ENCODE measurements at places on chromosomes 11 and 22.

DNA sequence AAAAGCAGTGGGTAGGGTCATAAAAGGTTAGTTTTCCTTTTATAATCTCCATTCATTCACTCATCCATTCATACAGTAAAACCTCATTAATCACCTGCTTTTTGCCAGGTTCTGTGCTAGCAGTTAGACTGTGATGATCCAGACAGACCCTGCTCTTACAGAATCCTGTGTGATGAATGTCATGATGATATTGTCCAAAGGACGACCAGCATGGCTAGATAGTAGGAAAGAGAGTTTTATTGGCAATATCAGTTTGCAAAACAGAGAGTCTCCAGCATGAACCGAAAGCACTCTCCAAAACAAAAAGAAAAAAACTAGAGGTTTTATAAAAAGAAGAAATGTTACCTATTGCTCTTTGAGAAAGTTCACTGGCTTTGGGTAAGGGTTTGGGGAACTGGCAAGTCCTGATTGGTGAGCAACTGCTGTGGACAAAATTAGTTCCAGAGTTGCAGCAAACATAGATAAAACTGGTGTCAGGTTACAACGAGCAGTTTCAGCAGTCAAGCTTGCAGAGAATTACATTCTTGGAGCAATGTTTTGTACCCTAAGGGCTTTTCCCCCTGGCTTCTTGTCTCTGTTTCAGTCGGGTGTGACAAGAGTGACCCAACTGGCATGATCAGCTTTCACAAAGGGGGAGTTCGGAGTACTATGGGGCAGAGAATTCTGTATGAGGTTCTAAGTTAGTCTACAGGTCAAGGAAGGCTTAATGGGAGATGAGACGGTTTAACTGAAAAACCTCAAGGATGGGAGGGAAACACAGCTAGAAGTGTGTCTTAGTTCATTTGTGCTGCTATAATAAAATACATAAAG is 58.3 kb downstream of the HSD17B12 start:
- no peak for DNase-seq

- DNase-seq = no peak
Observed at GRCh38 chr11:73215191-73216134, 2.6 kb upstream of the P2RY2 start.

DNA sequence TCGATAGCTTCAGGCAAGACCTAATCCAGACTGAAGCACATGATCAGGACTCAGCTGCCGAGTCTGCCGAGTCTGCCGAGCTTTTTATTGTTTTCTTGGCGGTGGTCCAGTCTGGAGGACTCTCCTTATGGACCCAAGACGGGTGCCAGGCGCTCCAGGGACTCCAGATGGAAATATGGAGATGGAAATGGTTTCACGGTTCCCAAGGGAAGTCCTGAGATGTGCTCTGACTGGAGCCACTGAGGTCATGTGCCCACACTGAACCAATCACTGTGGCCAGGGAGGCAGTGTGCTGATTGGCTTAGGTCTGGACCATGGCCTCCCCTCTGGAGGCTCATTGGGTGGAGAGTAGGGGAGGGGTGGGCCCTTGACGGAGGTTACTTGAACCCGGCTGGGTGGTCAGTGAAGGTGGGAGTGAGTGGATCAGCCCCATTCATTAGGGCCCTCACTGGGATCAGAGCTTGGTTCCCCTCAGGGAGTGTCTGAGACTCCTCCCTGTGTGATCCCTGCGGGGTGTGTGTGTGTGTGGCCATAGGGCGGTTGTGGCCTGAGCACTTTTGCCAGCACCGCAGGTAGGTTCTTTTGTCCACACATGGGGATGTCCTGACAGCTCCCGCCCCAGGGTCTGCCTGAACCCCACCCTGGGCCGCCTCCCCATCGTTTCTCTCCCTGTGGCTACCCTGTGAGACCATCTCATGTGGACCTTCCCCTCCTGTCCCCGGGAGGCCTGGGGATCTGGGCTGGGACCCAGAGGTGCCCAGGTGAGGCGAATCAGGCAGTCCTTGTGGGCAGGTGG is 14.0 kb downstream of the RPS6KA4 start:
- no peak for DNase-seq

DNA sequence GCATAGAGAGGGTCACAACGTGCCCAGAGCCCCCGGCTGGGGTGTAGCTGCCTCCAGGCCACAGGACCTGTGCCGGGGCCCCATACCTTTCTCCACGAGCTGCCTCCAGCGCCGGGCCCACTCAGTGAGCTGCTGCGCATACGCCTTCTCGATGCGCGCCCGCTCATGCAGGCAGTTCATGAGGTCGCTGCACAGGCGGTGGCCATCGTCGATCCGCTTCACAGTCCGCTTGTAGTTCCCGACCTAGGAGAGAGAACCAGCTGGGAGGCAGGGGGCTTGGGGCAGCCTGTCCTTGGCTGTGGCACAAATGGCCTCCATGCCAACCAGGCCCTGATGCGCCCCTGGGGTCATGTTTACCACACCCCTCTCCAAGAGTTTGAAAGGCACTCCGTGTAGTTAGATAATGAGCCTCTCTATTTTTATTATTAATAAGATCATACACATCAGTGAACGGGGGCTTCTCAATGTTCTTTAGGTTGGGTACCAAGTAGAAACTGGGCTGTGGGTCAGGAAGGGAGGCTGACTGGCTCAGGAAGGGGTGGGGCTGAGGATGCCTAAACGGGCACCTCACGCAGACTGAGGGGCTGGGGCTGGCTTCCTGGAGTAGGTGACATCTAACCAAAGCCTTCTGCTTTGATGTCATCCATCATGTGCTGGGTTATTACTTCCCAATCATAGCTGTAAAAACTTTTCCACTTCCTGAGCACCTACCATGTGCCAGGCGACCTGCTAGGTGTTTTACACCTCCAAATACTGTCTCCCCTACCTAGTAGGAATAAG is 36.5 kb upstream of the ARFGAP3 start:
- no peak for DNase-seq

- DNase-seq = no peak
Observed at GRCh38 chr22:38755155-38755910, 465 bp downstream of the SUN2 start.

DNA sequence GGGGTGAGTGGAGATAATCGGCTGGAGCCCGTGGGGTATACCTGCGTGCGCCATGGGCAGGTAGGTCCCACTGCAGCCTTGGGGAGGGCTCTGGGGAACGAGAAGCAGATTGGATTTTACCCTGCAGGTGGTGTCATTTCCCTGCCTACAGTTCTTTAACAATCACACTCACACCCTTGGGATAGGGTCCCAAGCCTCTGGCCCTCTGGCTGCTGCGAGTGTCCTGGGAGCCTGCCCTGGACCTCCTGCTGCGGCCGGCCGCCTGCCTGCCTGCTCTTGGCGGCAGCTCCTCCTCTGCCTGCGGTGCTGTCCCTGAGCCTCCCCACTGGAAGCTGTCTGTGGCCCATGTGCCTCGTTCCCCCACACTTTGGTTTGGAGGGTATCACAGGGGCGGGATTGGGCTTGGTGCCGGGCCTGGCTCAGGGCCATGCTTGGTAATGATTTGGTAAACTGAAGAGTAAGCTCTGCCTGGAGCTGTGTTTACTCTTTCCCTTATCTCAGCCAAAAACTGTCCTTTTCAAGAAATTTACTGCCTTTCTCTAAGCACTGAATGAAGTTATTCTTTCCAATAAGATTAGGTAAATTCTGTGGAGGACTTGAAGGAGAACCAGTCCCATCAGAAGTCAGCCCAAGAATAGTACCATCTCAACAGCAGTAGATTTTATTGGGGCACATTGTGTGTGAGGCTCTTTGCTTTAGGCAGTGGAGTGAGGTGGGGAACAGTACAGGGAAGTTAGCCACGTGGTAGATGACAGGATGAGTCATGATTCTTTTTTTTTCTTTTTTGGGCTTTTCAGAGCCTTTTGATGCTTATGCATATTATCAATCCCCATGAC is 53.7 kb downstream of the TBC1D22A start:
- no peak for DNase-seq

DNA sequence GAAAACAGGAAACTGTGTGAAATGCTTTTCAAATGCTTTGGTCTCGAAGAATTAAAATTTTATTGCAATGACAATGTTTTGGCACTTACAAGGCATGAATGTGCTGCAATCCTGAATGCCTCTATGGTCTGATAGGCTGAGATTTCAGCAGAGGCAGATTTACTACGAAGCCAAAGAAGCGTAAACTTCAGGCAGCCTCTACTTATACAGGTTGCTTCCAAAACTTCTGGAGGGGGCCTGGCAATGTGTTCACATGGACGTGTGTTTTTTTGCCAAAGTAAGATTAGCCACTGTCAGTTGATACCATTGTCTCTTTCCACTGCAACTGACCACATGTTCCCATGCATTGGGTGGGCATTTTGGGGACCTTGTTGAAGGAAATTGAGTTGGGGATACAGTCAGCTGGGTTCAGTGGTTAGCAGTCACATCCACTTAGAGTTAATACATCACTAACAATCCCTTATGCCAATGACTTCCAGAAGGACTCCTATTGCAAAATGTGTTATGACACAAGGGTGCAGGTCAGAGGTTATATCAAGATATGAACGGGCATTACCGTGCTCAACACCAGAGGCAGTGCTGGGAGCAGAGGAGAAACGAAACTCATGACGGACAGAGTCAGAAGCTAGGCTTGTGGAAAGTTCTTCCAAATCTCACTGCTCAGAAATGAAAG is 48.8 kb downstream of the ABTB2 start:
- DNase-seq = no peak

Measured in stimulated activated CD4-positive, alpha-beta T cell treated with anti-CD3 and anti-CD28 coated beads, Interleukin-1b, Interleukin-23, amount 100 ng/mL, for 1 hour (primary cell).